ENCODE measurements at places on chromosomes 11 and 22. TPM values are rescaled to one million over a fixed set of nuclear protein-coding genes. Genes with fewer than 3 reads are reported as not detected.

GRCh38 chr11:61480994-61481335, 27.6 kb upstream of the LRRC10B start:
- no peak for DNase-seq

DNA sequence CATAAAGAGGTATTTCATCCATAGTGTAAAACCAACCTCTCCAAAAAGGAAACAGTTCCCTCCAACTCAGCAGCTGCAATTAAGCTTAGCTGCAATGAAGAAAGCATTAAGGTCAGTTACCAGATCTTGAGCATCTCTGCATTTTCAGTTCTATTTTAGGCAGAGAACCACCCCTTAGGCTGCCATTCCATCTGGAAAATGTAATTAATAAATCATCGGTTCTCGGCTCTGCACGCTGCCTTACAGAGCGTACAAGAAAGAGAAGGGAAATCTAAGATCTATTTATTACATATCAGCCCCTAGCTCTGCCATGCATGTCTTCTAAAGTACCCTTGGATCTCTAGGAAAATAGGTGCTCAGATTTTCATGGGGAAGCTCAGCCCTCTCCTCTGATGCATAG, 71.5 kb downstream of the RCN1 start:
- DNase-seq = no peak

DNA sequence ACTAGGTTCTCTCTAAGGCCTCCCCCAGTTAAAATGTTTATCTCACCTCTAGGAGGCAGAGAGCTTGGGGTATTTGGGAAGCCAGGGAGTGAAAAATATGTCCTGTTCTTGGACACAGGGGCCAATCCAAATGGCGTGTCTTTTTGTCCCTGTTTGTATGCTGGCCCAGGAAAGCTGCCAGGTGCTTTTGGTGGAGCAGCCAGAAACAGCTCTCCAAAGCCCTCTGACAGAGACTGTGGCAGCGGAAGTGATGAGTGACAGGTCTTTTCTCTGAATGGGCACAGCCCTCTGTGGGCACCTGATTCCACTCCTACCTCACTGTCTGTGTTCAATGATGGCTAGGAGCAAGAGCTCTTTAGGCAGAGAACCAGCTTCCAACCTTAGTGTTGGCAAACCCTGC, 106.4 kb upstream of the KIRREL3 start:
- DNase-seq = no peak

- DNase-seq = no peak
Observed at GRCh38 chr22:44783091-44783490, 30.7 kb downstream of the ARHGAP8 start.

DNA sequence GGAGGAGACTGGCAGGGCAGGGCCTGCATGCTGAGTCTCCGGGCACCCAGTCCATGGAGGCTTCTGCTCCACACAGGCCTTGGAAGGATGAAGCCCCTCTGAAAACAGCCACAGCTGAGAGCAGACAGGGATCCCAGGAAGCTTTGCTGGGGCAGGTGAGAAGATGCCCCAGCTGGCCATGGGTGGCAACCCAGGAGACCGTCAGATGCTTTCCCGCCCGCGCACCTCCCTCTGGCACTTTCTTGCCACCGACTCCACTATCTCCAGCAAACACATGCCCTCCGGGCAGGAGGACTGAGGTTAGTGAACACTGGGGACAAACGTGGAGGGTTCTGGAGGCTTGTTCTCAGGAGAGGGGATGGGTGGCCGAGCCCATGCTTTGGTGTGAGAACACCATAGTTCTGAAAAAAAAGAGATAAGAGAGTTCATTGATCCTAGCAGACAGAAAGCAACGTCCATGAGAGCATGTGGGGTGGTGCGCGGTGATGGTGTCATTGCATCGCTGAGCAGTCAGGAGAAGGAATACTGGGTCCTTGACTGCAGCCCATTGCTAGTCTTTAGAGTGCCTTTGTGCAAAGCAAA, 2.3 kb downstream of the C1QTNF6 start:
- no peak for DNase-seq

DNA sequence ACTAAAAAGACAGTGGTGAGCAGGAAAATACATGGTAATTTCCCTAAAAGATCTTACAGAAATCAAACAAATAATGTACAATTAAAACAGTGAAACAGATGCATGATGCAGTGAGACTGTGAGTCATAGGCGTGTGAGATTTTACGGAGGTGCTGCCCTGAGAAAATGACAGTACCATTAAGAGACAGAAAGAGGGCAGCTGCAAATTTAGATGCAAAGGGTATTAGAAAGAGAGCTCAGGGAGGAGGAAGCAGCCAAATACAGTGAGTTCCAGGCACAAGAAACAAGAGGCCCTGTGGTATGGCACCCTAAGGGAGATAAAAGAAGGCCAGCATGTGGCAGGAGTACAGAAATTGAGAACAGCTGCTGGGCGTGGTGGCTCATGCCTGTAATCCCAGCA, 88.5 kb upstream of the FIBIN start:
- DNase-seq = no peak

DNA sequence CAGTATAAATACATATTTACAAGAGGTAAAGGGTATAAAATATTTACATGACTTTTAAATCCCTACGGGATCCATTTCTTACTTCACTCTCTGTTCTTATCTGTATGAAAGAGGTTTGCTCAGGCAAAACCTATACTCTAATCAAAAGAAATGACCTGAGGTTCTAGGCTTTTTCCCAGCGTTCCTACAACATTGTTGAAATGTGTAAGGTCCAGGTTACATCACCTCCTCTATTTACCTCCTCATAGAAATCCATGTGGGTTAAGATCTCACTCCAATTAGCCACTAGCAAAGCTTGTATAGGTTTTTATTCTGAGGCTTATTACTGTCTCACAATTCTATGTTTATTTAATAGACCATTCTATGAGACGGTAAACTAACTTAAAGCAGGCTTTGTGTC, 12.0 kb upstream of the OR51L1 start:
- no peak for DNase-seq

DNA sequence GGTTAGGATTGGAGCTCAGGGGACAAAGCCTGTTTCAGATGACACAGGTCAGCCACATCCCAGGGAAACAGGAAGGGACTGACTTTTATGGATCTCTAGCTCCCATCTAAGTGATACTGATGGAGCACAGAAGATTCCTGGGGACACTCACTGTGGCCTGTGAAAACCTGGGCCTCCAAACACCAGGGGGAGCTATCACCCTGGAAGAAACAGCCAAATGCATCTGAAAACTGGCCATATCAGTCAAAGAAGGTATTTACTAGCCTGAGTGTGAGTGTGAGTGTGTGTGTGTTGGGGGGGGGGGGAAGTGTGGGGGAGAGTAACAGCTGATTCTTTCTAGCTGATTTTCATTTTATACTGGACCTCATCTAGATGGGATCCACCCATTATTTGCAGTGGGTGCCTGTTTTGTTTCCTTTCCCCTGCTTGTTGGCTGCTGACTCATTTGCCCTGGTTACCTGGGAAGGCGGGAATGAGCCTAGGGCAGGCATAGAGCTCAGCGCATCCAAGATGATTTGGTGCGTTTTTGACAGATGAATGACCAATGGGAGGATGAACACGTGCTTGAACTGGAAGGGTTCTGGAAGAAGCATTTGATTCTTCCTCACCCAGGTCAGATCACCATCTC, 284.0 kb downstream of the KIRREL3 start:
- DNase-seq = no peak

DNA sequence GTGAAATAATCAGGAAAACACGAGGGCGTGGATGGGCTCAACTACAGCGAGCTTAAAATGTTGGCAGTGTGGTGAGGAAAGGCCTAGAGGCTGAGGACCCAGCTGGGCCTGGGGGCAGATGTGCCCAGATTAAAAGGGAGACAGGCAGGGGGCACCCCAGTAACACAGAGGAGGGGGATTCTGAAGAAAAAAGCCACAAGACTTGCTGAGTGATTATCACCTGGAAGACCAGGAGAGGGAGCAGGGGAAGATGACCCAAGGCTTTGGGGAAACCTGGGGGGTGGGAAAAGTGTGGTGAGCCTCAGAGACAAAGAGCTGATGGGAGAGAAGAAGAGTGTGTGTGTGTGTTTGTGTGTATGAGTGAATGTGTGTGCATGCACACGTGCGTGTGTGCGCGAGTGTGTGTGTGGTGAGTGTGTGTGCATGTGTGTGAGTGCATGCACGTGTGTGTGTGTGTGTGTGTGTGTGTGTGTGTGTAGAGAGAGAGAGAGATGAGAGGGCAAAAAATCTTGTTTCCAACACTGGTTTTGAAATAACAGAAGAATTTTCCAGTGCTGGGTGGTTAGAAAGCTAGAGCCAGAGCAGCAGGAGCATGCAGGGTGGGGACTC, 500.5 kb downstream of the BUD13 start:
- DNase-seq = no peak

DNA sequence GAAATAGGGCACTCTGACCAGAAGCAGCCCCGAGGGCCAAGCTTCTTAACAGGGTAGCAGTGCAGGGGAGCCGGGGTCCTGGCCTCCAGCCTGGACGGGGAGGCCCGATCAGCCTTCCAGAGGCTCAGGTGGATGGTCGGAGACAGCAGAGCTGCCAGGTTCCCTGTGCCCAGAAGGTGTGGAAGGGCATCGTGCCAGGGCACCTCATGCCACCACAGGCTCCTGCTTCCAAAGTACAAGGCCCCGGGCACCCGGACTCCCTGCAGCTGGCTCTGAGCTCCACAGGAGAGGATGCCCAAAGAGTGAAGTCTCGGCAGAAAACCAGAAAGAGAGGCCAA, 14.3 kb downstream of the EHD1 start:
- DNase-seq = no peak

DNA sequence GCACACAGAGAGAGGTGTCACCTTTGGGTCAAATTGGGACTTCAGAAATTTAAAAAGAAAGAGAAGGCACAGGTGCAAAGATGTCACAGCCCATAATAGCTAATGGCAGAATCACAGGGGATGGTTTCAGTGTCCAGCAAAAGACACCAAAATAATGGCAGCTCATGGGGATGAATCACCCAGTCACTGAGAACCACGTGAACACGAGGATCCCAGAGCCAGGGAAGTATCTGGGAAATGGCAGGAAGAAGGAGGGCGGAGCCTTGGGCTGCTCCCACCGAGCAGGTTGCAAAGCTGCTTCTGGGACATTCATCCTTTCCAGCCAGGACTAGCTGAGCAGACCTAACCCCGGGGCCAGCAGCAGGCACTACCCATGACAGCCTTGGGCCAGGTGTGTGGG, 45.6 kb downstream of the TRMU start:
- DNase-seq = no peak

- DNase-seq = peak; percentile 87
Observed at GRCh38 chr11:86523738-86524619, 148.4 kb downstream of the ME3 start.

DNA sequence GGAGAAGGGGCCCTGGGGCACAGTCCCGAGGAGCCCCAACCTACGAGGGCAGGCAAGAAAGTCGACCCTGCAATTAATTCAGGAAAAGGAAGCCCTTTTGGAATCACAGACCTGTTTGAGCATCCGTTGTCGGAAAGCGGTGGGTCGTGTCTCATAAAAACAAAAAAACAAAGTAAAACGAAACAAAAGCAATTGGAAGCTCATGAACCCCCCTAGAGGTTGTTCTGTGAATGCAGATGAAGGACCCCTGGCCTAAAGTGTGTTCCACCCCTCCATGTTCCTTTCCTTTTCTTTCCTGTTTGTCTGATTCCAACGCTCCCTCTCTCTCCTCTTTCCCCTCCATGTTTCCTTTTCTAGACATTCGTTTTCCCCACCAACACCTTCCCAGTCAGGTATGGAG, 203.7 kb downstream of the GRIK4 start:
- no peak for DNase-seq

GRCh38 chr11:35526370-35526792, 965 bp upstream of the PAMR1 start:
- DNase-seq = no peak

DNA sequence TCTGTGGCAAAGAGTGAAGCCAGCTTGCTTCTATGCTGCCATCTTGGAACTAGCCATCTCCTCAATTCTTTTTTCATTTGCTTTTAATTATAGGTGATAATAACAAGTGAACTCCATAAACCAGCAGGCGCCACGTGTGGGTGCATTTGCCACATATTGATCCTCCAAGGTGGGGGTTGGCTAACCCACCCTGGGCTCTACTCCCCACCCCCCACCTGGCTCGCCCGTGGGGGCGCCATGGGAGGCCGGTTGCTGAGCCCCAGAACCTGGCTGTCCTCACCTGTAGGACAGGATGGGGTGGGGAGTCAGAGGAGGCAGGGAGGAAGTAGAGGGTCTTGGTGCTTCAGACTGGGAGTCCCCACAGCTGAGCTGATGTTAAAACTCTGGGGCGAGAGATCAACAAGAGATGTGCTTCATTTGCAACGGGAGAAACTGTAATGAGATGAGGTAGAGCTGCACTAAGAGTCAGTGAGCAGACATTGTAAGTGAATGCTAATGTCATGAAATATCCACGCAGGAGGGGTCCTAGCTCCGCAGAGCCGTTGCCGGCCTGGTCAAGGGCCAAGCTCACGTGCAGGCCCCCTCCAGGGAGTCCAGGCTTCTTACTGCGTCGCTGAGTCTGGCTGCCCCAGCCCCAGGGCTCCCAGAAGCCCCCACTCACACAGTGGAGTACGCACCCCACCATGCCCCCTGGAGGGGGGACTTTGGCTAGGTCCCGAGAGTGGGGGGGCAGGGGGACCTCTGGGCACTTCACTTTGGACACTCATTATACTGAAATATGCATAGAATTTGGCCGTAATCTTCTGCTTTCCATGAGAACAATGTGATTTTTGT, 59.4 kb downstream of the BRD1 start:
- no peak for DNase-seq

- no peak for DNase-seq
Observed at GRCh38 chr11:6618117-6619003, 862 bp downstream of the TPP1 start.

- DNase-seq = no peak
Observed at GRCh38 chr11:20158597-20159257, 1.5 kb downstream of the DBX1 start.

- no peak for DNase-seq
Observed at GRCh38 chr11:75539459-75540334, 14.0 kb upstream of the GDPD5 start.

GRCh38 chr11:45806072-45806933, 1.4 kb downstream of the SLC35C1 start:
- DNase-seq = no peak

Gene BACE1
- total RNA-seq = 8.7 TPM

Gene MYO7A
- total RNA-seq = 0.23 TPM

Gene PLXNB2
- 177 TPM for total RNA-seq

Gene OR2D2
- not detected for total RNA-seq

Gene P4HA3
- 0.81 TPM for total RNA-seq

Gene PIWIL4
- total RNA-seq = 0.22 TPM

Gene ACTN3
- total RNA-seq = not detected

Gene PRAME
- 2.2 TPM for total RNA-seq

Gene ALX4
- total RNA-seq = not detected

Gene CDON
- total RNA-seq = 4.9 TPM

Gene MRGPRX4
- not detected for total RNA-seq

Gene SLC22A8
- not detected for total RNA-seq
